ENCODE measurements at places on chromosomes 11 and 22. TPM values are rescaled to one million over a fixed set of nuclear protein-coding genes. Genes with fewer than 3 reads are reported as not detected.

Gene KDM4E
- not detected for total RNA-seq

Gene RCE1
- total RNA-seq, result 26.8 TPM

Gene YPEL4
- 0.43 TPM for total RNA-seq

Gene KRTAP5-7
- not detected for total RNA-seq

Gene SCGB1A1
- total RNA-seq, result not detected

Gene OR51T1
- total RNA-seq, result not detected

Gene HSPB2
- total RNA-seq, result not detected

Gene TXNRD2
- total RNA-seq, result 18.0 TPM

Gene PARVB
- total RNA-seq, result 73.1 TPM

Gene TSSK2
- not detected for total RNA-seq

Gene ARAP1
- total RNA-seq, result 91.5 TPM

Gene GGTLC3
- not detected for total RNA-seq
